RPMI8226 (cell line): ENCODE measurements at places on chromosomes 1 and 21.

DNA sequence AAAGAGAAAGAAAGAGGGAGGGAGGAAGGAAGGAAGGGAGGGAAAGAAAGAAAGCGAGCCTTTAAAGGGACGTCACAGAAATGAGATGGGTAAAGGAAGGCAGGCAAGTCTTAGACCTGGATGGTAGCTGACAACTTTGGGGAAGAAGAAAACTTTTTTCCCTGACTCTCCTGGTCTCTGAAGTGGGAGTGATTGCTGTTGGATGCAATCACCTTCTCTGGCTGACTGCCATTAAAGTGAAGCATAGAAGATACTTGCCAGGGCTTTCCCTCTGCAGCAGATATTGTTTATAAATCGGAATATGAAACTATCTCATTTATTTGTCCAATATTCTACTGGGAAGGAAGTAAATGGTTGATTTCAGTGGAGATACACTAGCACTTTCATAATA, 27.0 kb downstream of the VCAM1 start:
- DNase-seq: no peak

GRCh38 chr21:44527156-44527982, 12.6 kb downstream of the KRTAP10-1 start:
- no peak for DNase-seq

- no peak for DNase-seq
Observed at GRCh38 chr1:7614576-7615074, 156.5 kb upstream of the VAMP3 start.

- no peak for DNase-seq
Observed at GRCh38 chr1:110890474-110891196, 17.7 kb downstream of the CD53 start.

GRCh38 chr1:88455621-88456256, 228.3 kb upstream of the PKN2 start:
- no peak for DNase-seq

- DNase-seq: no peak
Observed at GRCh38 chr1:205072881-205073280, 11.4 kb downstream of the TMEM81 start.

- peak; percentile 15 for DNase-seq
Observed at GRCh38 chr1:179297105-179297378, 3.4 kb downstream of the SOAT1 start.

DNA sequence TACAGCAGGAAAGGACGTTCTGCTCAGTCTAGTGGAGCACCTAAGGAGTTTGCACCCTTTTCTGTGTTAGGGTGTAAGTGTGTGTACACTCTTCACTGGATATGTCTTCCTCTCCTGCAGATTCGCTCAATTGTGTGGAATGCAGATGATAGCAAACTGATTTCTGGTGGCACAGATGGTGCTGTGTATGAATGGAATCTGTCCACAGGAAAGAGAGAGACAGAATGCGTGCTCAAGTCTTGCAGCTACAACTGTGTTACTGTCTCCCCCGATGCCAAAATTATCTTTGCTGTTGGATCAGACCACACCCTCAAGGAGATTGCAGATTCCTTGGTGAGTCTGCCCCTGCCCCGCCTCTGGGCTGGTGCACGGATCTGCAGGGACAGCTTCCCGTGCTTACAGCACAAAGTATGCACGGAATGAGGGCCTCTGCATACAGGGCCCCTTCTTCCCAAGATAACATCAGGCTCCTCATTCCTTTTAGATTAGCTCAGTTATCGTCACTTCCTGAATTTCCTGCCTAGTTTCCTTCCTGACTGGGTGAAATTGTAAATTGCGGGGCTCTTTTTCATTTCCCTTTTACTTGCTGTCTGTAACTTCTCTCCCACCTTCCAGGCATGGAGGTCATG, 34.6 kb downstream of the CFAP57 start:
- DNase-seq: no peak

DNA sequence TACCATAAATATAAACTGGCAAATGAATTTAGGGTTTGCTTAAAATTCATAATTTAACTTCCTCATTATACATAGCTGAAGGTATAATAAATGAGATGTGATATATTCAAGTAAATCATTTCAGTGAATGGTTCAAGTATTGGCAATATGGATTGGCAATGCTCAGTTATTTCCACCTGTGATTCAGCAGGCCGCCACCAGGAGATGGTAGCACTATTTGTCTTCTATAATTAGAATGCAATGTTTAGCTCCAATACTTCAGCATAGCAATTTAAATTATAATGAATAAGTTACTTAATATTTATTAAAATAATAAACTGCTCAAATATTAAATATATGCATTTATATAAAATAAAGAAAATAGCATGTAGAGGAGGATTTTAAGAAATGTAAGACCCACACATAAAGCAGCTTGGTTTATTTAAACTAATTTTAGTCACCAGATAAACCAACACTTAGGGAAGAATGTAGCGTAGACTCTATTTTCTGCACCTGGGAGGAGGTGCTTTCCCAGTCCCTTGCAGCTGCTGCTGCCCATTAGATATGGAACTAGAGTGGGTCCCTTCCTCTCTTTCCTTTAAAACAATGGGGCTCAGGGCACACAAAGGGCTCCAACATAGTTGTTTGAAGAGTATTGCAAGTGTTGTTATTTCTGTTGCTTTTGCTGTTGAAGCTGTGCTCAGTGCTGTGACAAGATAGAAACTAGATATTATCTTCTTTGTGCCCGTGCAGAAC, 62.1 kb downstream of the PLPPR4 start:
- DNase-seq: no peak
